ENCODE measurements at places on chromosomes 4 and X.

DNA sequence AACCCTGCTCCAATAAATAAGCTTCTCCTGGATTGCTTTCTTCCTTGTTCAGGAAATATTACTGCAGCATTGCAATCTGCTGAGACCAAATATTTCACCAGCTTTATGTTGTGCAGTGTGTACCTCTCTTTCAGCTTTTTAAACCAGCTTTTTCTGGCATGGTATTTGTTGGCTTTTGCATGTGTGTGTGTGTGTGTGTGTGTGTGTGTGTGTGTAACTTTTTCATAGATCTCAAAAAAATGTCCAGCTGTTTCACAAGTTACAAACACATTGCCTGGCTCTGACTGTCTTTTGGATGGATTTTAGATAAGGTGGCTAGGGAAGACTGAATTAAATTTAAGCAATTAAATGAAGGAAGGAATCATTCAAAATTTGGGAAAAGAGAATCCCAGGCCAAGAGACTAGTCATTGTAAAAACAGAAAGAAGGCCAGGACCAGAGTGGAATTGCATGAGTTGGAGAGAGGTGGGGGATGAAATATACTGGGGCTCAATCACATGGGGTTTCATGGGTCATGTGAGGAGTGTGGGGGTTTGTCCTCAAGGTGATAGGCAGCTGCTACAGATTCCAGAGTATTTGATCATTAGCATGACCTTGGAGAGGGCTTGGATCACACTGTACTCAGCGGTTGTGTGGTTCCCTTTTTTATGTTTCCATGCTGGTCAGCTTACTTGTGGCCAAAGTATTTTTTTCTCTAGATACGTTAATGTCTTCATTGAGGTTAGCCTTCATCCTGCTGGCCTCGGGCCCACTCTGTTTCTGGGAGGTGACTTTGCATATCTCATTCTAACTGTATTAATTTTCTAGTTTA is 357.7 kb upstream of the BOD1L1 start:
- DNase-seq: no peak

GRCh38 chr4:98639523-98639922 is 18.9 kb downstream of the TSPAN5 start:
- DNase-seq: no peak

DNA sequence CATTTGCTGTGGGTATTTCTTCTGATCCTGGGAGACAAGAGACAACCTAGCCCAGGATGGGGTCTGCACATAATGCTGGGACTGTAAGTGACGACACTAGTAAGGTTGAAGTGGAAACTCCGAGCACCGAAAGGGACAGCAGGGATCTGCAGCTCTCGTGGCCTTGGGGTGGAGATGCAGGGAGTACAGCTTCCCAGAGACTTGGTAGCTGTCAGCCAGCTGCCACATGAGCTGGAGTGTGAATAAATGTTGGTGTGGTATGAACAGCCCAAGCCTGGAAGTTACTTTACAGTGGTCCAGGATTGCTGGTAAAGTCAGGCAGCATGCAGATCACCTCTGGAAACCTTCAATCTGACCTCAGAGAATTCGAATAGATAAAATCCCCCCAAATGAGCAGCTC is 97.6 kb downstream of the FAM193A start:
- DNase-seq: no peak

DNA sequence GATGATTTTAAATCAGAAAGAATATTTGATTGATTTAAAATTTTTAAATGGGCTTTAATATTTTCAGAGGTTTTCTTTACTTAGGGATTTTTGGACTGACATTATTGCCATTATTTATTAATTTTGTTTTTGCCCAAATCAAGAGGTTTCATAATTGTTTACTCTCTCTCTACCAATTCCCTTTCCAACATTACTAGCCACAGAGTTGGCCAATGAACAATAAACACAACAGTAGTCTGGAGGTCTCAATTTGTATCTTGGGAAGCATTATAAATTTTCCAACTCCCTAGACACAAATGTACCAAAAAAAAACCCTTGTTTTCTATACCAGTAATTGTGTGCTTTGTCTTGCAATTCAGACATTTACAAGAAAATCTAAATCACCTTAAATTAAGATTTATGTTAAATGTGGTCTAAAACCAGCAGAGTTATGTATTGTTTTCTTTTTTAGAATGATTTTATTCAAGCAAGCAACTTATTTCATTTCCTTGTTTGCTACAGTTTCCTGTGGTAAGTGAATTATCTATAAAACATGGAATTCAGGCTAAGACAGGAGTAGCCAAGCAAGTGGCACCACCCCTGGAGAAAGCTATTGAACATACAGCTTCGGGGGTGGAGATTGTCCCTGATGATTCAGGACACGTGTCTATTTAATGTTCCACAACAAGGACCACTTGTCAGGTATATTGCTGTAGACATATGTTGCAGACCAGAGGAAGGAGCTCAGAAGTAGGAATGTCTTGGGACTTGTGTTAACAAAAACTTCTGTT is 622 bp downstream of the KLKB1 start:
- no peak for DNase-seq

DNA sequence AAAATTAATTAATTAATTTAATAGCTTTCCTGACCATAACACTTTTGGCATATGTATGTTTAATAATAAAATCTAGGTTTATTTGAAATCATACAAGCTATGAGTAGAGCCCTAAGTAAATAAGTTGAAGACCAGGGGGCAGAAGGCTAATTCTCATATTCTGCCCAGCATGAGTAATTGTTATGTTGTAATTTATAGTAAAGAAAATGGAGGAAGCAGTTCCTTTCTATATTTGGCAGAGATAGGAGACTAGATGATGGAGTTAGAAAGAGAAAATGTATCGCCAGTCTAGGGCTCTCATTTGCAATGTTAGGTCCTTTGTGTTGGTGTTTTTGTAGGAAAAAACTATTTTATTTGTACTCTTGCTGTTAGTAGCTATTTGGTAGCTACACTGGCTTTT is 89.1 kb downstream of the FNIP2 start:
- DNase-seq: no peak

- no peak for DNase-seq
These were observed 7.9 kb downstream of the VEGFC start for GRCh38 chr4:176784816-176785215.

DNA sequence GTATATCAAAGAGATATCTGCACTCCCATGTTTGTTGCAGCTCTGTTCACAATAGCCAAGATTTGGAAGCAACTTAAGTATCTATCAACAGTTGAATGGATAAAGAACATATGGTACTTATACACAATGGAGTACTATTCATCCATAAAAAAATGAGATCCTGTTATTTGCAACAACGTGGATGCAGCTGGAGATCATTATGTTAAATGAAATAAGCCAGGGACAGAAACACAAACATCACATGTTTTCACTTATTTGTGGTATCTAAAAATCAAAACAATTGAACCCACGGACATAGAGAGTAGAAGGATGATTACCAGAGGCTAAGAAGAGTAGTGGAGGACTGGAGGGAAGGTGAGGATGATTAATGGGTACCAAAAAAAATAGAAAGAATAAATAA is 14.2 kb downstream of the IQCM start:
- DNase-seq: no peak

DNA sequence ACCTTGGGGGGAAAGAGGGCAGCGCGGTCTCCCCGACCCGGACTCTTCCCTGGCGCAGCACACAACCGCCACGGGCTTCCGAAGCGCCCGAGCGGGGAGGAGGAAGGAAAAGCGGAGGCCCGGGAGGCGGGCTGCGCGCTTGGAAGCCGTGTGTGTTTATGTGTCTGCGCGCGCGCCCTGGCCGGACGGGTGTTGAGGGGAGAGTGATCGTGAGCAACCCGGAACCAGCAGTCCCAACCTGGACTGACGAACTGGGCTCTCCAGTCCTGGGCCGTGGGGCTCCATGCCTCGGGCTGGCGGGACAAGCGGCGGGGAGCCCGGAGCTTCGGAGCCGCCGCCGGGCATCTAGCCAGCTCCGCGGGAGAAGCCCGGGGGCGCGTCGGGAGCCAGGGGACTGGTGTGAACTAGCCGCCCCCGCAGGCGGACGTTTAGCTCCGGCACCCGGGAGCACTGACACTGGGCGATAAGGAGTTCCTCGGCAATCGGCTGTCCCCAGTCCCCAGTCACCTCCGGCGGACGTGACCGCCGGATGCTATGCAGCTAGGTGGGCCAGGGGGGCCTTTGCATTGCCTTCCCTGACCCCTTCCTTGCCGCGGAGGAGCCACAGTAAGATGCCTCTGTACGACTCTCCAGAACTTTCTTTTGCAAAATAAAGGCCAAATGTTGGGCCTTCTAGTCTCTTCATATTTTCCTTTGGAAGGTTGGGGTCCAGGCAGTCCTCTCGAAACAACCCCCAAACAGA is 74.8 kb upstream of the BCOR start:
- no peak for DNase-seq

GRCh38 chr4:38049545-38050170 is 89.5 kb downstream of the PTTG2 start:
- DNase-seq: no peak

DNA sequence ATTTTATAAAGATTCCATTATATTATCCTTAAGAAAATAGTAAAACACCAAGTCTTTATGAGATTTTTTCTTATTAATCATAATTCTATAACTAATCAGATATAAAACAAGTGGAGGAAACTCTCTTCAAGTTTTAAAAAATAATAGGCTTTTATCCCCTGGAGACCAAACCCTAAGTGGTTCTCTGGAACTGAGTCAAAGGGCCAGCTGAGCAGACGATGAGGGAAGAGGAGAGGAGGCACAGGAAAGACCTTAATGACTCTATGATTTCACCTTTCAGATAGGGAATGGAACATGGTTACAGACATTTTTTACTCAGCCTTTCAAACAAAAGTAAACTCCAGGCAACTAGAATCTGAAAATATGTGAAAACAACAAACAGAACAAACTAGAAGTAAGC is 201.8 kb downstream of the SLC39A8 start:
- DNase-seq: no peak

DNA sequence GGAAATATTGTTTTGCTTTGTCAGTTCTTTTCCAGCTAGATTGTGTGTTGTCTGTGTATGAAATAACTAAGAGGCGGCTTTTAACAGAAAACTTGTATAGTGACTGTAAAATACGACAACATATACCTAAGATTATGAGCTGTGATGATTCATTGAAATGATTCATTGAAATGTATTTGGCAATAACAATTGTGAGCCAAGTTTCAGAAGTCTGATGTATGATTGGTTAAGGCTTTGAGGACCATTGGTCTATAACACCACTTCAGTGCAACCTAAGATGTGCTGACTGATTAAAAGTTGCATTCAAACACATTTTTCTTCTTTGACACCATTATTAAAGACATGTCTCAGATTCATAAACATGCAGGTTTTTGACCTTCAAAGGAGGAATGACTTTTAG is 76.6 kb downstream of the PTPN13 start:
- DNase-seq: no peak

DNA sequence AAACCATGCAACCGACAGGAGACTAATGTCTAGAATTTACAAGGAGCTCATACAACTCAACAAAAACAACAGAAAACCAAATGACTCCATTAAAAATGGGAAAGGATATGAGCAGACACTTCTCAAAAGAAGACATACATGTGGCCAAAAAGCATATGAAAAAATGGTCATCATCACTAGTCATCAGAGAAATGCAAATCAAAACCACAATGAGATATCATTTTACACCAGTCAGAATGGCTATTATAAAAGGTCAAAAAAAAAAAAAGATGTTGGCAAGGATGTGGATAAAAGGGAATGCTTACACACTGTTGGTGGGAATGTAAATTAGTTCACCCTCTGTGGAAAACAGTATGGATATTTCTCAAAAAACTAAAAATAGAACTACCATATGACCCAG is 50.5 kb upstream of the CHRDL1 start:
- no peak for DNase-seq

DNA sequence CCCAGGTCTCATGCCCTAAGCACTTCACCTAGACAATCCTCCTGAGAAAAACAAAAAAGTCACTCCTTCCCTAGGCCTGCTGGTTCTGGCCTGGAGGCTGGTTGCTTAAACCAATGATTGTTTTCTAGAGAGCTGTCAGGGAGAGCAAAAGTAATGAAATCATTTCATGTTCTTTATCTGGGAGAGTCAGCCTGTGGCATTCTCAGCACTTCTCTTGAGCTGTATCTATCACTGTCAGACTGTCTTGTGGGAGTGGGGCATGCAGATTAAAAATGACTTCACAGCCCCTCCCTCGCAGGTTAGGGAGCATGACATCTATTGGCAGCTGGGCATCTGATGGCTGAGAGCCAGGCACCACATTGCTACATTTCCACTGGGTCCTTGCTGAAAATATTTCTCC is 20.4 kb upstream of the TMEM154 start:
- DNase-seq: no peak

DNA sequence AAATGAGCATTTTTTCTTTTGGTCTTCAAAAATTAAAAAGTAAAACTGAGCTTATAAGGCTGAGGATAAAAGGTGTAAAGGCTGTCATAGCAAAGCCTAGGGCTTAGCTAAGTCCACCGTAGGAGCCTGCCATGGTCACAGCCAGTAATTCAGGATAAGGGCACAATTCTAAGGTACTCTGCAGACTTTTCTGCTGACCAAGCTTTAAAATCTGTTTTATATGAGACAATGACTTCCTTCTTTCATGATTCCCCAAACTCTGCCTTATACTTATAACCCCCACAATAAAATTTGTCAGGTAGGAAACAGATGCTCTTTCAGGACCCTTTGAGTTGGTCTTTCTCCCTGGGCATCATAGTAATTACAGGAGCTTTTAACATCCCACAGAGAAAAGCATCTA is 138.5 kb downstream of the COL4A6 start:
- no peak for DNase-seq

DNA sequence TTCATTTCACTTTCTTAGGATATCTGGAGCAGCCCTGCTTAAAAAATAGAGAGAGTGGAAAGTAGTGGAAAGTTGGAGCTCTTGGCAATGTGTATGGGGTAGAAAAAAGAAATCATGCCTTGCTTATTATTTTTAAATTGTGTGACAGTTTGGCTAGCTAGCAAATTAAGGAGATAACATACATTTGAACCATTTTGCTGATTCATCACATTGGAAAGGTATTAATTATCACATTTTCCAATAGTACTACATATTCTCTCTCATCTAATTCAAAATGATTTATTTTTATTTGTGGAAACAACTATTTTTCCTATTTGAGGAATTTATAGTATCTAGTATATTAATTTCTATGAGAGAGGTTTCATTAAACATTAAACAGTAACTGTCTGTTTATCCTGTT is 280.4 kb downstream of the KLHL4 start:
- no peak for DNase-seq

- DNase-seq: no peak
These were observed 2.4 kb downstream of the RCHY1 start for GRCh38 chr4:75511841-75512240.

All from PC-9 (cell line).